ENCODE measurements at places on chromosomes 5 and 9.

DNA sequence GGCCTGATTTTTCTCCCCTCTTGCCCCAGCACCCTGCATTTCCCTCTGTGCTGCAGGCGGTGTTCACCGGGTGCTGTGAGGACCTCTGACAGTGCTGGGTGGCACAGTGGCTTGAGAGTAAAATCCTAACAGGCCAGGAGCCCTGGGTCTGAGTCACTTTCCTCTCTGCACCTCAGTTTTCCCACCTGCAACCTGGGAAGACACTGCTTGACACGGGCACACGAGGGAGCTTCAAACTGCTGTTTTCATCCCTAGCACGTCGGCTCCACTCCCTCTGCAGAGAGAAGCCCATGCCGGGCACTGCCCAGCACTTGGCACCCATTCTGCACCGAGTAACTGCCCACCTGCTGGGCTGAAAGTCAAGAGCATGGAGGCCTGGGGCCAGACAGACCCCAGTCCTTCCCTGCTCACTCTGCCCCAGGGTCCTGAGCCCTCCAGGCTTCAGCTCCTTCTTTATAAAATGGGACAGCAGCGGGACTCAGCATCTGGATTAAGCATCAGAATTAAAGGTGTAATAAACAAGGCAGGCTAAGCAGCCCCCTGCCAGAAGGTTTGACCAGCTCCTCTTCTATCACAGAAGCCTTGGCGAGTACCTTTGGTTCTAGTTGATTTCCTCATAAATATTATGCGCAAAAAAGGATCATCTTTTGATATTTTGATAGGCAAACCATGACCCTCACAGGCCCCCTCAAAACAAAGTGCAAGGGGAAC lies 5.2 kb downstream of the GFI1B start:
- no peak for DNase-seq

GRCh38 chr9:110583237-110583636 lies 3.7 kb upstream of the SVEP1 start:
- no peak for DNase-seq

GRCh38 chr9:35749515-35750255 lies 598 bp downstream of the RGP1 start:
- DNase-seq = no peak

DNA sequence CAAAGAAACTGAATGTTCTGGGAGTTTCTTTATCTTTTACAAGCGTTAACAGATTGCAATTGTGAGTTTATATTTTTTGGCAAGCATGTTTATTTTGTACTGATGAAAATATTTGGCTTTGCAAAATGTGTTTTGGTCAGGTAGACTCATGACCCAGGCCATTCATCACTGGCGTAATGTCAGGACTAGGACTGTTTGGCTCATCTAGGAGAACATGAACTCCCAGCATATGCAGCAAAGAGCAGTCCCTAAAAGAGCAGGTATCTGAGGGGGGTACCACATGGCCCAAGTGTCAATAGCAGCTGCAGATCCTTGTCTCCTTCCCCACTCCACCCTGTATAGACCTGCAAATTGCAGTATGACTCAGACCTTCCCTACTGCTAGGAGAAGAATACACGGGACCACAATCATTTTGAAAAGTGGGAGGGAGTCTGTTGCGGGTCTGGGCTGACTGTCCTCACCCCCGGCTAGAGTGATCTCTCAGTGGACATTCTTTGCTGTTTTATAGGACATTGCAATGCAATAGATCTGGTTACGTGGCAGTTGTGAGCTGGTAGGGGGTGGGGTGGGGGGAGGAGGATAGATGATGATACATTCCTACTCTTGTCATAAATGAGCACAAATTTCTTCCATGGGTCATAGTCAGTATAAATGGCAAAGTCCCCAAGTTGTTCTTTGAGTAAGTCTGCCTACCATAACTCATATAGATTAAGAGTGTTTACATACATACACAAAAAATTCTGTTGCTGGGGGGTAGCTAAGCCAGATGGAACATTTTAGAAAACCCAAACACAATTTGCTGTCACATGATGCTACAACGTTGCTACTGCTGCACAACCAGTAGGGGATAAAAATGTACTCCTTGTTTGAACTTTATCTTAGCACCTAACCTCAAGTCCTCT lies 20.8 kb upstream of the SNCAIP start:
- DNase-seq = no peak

Data from fibroblast of the conjunctiva (primary cell).